ENCODE measurements at places on chromosomes 7 and 10.

DNA sequence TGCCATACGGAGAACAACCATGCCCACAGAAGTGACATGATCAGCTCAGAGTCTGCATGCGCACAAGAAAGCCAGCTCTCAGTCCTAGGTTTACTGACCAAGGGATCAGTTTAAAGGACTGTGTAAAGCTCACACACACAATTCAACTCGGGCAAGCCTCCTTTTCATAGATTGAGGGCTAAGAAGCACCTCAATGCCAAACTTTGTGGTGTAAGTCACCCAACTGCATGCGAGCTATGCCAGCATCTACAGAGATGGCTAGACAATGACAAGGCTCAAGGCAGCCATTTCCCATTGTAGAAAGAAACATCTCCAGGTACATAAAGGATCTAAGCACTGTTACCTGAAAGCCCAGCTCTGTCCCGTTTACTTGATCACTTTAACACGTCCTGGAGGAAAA is 36.8 kb downstream of the GPAM start:
- no peak for DNase-seq

- DNase-seq: no peak
Measured at GRCh38 chr7:107690611-107691010, 30.0 kb downstream of the SLC26A4 start.

- no peak for DNase-seq
Measured at GRCh38 chr10:84076047-84076388, 63.3 kb upstream of the GHITM start.

GRCh38 chr10:90921906-90922305 is 1.0 kb upstream of the ANKRD1 start:
- no peak for DNase-seq

- DNase-seq: no peak
Measured at GRCh38 chr10:98306501-98306900, 38.5 kb upstream of the LOXL4 start.

GRCh38 chr7:22823142-22823497 is 471 bp upstream of the TOMM7 start:
- DNase-seq: no peak

All from stimulated activated CD8-positive, alpha-beta memory T cell treated with anti-CD3 and anti-CD28 coated beads, Interleukin-4, amount 100 ng/mL, for 1 hour (primary cell).